Stimulated activated CD4-positive, alpha-beta T cell treated with anti-CD3 and anti-CD28 coated beads, Interleukin-15, amount 100 ng/mL, for 24 hours (primary cell): ENCODE measurements at places on chromosomes 16 and 17.
A peak's percentile ranks its signal among the peaks of the same experiment; 100 is the strongest.

GRCh38 chr16:54512467-54512995 is 225.9 kb upstream of the IRX3 start:
- DNase-seq: no peak

- no peak for DNase-seq
Measured at GRCh38 chr16:4902038-4902437, 34.9 kb downstream of the PPL start.

- no peak for DNase-seq
Measured at GRCh38 chr16:50066482-50067289, 916 bp downstream of the HEATR3 start.

DNA sequence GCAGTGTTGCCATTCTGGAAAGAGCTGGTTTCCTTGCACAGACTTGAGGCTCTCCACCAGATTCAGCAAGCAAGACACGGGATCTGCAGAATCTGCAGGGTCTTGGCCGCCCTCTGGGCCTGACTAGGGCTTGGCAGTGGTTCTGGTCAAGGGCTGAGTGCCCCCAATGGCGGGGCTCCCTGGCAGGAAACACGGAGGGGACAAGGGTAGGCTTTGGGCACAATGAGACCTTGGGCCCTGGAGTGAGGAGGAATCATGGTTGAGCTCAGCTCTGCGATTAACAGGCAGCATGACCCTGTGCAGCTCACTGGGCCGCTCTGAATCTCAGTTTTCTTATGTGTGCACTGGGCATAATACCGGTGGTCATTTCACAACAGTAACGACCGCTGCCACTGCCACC is 249.9 kb downstream of the GSG1L start:
- no peak for DNase-seq

DNA sequence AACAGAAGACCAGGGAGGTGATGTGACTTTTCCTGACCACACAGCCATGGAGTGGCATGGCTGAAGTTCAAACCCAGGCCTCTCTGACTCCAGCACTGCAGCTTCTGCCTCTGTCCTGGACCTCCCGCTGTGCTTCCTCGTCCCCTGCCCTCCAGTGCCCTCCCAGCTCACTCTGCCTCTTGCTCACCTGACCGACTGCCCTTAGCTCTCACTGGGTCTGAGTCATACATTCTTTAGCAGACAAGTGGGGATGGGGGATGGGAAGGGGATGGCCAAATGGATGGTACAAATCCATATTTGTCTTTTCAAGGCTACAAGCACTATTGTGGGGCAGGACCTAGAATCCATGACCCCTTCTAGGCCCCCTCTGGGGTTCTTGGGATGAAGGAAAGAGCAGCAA is 33.0 kb downstream of the PITPNM3 start:
- no peak for DNase-seq

DNA sequence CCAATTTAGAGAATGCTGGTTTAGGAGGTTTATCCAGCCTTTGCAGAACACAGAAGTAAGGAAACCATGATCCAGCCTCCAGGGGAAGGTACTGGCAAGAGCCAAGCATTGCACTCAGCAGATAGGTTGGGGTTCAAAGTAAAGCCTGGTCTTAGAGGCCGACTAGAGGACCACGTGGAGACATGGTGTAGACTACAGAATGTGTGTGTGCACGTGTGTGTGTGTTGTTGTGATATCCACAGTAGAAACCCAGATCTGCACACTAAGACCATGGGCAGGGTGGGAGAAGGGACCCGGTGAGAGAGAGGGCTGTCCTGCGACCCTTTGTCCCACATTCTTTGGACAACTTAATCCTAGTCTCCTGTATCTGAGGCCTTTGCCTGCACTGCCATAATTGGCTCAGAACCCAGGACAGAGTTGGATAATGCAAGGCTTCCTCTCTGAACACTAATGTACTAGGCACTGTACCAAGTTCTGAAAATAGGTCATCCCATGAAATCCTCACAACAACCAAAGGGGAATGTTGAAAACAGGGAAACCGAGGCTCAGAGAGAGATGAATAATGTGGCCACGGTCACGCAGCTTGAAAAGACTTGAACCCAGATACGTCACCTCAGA is 325.1 kb upstream of the HSBP1 start:
- DNase-seq: no peak

DNA sequence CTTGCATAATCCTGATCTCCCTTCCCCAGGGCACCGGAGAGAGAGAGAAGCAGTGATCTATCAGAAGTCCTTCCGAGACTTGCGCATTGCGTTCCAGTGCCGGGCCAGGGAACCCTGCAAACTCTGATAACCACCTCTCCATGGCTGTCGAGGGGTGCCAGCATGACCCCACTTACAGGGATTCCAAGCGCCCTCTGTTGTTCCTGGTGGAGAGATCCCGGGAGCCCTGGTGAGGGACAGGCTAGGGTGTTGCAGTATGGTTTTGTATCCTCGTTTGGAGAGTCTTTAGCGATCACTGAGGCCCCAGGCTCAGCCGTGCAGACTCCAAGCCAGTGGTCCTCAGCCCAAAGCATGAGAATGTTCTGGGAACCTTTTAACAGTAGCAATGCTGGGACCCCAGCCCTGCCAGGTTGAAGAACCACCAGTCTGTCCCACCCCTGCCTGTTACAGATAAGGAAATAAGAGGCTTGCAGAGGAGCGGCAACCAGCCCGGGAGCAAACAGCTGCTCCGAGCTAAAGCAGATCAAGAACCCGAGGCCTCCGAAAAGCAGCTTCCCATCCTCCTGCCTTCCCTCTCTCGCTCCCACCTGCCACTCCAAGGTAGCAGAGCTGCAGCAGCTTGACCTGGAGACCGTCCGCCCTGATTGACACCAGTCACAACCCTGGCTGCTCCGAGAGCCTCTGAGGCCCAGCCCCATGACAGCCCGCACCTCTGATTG is 150.3 kb upstream of the RPL38 start:
- DNase-seq: no peak

DNA sequence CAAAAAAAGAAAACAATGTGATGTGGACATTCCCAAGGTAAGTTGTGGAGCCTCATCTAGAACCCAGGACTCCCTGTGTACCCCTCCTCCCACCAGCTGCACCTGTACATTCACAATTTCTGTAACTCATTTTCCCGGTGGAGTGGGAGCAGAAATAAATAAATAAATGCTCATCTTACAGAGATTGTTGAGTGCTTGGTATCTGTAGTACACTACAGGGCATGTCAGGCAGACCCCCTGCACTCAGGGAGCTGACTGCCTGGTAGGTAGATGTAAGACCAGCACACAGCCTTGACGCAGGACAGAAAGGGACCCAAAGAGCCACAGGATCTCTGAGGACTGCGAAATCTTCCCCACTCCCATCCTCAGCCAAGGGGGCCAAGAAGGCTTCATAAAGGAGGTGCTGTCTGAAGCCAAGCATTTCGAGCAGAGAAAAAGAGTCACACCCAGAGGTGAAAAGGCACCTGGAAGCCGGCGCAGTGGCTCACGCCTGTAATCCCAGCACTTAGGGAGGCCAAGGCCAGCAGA is 6.5 kb downstream of the EIF1 start:
- no peak for DNase-seq

GRCh38 chr17:1808644-1809043 is 21.1 kb downstream of the SMYD4 start:
- no peak for DNase-seq

- DNase-seq: no peak
Measured at GRCh38 chr17:77271411-77271810, 130.6 kb downstream of the SEC14L1 start.

- DNase-seq: peak; percentile 90
Measured at GRCh38 chr17:60142872-60143499, 6.8 kb upstream of the CA4 start.

- no peak for DNase-seq
Measured at GRCh38 chr16:71754652-71755051, 30.2 kb upstream of the PHLPP2 start.

DNA sequence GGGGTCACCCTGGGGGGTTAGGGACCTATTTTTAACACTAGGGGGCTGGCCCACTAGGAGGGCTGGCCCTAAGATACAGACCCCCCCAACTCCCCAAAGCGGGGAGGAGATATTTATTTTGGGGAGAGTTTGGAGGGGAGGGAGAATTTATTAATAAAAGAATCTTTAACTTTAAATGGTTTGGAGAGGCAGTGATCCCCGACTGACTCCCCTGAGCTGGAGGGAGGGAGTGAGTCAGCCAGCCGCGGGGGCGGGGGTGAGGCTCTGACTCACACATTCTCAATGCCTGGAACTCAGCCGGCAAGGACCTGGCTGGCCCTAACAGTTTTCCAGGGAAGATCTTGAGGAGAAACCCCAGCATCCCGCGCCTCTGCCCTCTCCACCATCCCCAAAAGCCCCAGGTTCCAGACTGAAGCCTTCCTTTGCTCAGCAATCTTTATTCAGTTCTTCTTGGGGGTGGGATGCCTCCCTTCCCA is 1.5 kb downstream of the HCFC1R1 start:
- peak; percentile 95 for DNase-seq

DNA sequence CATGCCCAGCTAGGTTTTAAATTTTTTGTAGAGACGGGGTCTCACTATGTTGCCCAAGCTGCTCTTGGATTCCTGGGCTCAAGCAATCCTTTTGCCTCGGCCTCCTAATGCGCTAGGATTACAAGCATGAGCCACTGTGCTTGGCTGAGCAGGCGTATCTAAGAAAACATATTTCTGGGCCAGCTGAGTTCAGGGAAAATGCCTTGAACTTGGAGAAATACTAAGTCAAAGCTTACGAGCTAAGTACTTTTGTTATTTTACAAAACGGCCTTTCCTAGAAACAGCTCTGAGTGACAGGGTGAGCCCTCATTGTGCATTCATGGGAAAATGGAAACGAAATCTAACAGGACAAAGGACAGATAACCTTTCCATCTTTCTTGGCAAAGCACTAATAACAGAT is 24.7 kb downstream of the DNAI2 start:
- no peak for DNase-seq

GRCh38 chr17:34319039-34319483 is at the start of gene CCL8:
Gene CCL8, plus strand, starts transcription at chr17:34319435. Its CDS starts 67 bp downstream, at chr17:34319502.
- DNase-seq: no peak

DNA sequence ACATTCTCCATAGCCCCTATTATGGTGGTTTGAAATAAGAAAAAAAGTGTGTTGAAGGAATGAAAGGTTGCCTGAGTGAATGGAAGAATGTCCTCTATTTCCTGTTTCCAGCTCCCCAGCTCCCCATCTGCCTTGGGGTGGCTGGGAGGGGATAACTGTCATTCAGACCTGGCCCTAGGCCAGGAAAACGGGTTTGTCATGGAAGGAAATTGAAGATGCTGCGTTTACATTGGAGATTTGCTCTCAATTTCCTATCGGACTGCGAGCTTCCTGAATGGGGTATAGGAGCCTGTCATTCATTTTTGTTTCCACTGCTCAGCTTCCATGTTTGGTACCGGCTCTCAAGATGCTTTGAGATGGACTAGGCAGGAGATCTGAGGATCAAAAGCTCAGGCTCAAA is 2.2 kb upstream of the FZD2 start:
- no peak for DNase-seq

DNA sequence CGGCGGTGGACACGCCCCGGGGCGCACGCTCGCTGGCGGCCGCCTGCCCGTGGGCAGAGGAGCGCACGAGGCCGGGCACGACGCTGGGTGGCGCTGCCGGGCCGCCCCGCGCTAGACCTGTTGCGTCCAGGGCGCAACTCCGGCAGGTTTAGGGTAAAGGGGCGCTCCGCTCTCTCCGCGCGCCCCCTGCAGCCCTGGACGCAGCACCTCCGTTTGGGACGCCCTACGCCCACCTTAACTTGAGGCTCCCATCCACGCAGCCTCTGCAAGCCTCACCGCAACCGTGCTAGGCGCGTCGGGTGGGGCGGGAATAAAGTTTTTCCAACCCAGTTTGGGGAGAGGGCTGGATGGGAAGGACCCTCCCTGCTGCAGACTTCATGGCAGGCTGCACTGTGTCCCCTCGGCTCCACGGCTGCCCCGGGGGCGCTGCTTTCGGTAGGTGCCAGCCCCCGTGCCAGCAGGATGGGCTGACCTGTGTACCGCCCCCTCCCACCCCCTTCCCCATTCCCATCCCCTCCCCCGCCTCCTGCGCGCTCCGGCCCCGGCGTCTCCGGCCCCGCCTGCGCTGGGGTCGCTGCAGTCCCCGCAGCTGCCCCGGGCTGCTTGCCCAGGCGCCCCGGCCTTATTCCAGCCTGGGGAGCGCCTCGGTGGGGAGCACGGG is at the start of gene SYT17:
TSS of gene SYT17 (plus strand) at position 531 of the 661 bp plus-strand sequence. CDS start 407 bp downstream, outside the sequence.
- DNase-seq: peak; percentile 69

GRCh38 chr17:32470405-32471167 is 16.2 kb upstream of the CDK5R1 start:
- DNase-seq: no peak

- DNase-seq: peak; percentile 65
Measured at GRCh38 chr16:11254913-11255736, 879 bp downstream of the SOCS1 start.

DNA sequence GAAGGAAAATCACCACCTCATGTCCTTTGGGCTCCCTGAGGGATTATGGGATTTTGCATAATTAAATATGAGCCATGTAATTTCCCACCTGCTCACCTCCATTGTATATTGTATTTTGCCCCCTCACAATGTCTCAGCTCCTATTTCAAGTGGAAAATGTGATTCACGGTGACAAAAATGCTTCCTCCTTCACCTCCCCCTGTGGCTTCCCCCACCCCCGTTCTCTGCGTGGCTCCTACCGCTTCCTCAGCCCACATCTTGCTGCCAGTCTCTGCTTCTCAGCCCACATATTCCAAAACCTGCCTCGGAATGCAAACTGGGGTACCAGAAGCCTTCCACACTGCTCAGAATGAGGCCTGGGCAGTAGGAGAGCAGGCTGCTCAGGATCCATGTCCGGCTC is 394.5 kb upstream of the C16orf82 start:
- peak; percentile 67 for DNase-seq
